GM12892 (cell line): ENCODE measurements at places on chromosomes 4 and X.
A peak's percentile ranks its signal among the peaks of the same experiment; 100 is the strongest.

GRCh38 chr4:143711543-143712154, 11.2 kb upstream of the FREM3 start:
- no peak for DNase-seq

- DNase-seq = no peak
Measured at GRCh38 chr4:114312338-114312737, 286.3 kb upstream of the UGT8 start.

DNA sequence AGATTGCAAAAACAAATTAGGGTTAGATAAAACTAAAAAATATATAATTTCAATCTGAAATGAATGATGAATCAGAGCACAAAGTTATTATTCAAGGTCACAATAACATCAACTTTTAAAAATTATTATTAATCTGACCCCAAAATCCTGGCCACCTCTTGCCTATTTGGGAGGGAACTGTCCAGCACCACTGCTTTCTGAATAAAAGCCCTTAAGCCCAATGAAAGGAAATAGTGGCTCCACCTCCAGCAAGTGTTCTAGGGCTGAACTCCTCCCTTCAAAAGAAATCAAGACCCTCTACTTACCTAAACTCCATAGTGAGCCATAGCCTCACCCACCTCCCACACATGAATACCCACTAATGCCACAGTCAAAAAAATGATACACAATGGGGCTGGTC, 208.2 kb downstream of the PARM1 start:
- no peak for DNase-seq

DNA sequence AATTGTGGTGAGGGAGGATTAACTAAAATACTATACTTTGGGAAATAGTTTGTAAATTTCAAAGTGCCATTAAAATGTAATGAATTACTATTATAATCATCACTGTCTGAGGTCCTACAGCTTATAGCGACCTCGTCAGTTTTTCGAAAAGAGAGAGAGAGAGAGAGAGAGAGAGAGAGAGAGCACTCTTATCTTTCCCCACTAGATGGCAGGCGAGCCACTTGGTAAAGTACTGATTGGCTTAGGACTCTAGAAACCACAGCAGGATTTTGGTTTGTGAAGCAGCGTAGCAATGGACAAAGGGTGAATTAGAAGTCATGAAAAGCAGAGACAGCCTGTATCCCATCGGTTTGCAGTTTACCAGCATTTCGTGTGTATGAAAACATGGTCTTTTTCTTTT, 52.5 kb downstream of the LINC00632 start:
- no peak for DNase-seq

GRCh38 chr4:39394706-39395105, 12.0 kb upstream of the KLB start:
- no peak for DNase-seq

DNA sequence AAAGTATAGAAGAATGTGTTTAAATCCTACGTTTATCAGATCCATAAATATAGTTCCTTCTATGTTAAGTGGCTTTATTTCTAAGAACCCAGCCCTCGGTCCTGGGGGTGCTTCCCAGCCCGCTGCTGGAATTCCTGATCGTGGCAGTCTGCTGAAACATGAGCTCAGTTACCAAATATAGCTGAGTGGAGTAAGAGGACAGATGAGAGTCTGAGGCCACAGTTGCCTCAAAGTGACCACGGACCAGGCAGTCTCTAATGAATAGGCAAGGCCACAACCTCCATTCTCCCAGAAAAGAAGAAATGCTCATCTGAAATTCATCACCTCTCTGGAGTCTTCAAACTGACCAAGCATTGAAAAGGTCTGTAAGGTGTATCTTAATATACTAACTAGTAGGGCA, at the start of gene PALLD:
Gene PALLD (plus strand): TSS at position 219 of the 400 bp plus-strand sequence.
- DNase-seq = no peak

GRCh38 chr4:3244002-3244401, 5.0 kb upstream of the MSANTD1 start:
- no peak for DNase-seq

DNA sequence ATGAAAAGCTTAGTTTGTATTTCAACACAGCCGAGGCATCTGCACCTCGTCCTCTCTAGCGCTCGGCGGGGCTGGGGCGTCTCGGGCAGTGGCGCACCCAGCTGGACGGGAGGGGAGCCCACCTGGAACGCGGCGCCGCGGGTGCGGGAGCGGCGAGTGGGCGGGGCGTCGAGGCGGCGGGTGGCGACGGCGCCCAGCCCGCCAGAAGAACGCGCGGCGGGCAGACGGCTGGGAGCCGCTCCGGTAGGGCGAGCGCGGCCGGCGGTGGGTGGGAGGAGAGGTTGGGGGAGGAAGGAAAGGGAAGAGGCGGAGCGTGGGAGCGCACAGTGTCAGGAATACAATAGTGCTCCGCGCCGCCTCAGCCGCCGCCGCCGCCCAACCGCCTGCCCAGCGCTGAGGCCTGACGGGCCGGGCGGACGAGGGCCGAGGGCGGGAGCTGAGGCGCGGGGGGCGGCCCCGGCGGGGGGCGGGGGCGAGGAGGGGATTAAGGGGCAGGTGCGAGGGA, at the start of gene JADE3:
Gene JADE3 (plus strand): TSS at position 324 of the 505 bp plus-strand sequence. CDS start 72,474 bp downstream, outside the sequence.
- peak; percentile 31 for DNase-seq

DNA sequence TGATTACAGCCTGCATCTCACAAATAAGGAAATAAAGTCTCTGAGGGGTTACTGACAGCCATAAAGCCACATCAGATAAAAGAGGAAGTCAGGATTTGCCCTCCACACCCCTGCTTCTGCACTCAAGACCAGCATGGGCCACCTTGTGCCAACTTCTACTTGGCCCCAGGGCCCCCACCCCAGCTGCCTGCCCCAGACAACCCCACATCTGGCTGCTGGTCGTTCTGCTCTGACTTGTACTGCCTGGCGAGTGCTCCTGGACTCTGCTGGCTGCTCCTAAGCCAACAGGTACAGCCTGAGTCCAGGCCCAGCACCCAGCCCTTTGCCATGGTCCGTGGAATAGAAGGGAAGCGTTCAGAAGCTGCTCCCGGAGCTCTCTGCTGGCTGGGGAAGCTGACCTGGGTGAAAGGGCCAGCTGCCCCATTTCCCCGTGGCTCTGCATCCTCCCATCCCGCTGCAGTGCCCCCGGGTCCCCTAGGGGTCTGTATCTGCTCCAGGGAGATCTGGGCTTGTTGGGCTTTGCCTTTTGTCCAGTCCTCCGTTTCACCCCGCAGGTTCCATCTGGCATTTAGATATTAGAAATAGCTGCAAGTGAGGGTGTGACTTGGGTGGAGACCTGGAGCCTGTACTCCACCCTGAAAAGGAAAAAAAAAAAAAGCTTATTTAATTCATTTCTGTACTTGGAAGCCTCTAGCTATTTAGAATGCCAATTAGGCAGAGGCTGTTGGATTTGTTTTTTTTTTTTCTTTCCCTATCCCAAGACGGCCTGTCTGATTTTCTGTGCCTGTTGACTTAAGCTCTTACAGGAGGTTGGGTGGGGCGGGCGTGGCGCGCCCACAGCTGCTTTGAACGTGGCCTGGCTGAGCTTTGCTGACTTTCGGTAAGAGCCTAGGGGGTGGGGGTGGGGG, 194.7 kb downstream of the PTTG2 start:
- no peak for DNase-seq

DNA sequence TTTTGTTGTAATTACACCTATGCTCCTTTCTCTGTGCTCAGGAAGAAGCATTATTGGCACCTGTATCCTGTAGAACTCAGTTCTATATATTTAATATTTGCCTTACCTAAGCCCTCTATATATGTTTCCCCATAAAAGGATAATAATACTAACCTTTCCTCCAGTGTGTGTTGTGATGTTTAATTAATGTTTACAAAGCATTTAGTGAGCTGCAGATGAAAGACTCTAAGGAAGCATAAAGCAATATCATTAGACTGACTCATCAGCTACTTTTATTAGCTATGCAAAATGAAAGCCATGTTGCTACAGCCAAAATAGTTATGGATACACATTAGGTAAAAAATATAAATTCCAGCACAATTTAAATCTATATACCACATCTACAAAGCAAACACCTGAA, 93.6 kb upstream of the PTPN13 start:
- no peak for DNase-seq

DNA sequence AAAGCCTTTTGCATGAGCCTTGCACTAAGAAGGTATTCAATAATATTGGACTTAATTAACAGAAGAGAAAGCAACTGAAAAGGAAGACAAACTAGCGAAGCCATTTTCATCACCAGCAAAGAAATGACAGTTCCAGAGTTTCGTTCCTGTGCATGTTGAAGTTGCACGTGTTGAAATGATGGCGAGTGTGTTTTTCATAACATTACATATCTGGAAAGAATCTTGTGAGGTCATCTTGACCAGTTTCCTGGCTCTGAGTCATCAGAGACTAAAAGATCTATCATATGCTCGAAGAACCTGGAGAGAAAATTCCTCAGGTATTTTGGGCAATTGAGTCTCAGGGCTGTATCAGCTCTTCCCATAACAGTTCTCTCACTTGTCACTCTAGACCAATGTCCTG, 106.2 kb upstream of the MAML3 start:
- DNase-seq = no peak

- DNase-seq = no peak
Measured at GRCh38 chr4:111979921-111980320, 165.3 kb upstream of the FAM241A start.

DNA sequence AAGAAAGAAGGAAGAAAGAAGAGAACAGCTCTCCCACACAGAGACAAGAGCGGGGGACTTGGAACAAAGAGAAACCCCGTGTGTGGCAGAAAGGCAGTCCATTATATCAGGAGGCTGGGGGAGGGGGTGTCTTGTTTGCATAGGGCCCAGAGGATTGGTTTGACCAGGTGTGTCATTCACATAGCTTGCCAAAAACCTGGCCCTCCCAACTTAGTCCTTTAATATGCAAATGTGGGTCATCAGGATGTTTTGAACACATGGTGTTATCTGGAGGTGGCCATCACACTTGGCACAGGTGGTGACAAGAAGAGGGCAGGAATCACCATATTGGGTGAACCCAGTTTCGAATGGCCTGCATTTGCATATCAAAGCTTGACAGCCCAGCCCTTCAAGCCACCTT, 111.7 kb downstream of the LINC00632 start:
- no peak for DNase-seq

DNA sequence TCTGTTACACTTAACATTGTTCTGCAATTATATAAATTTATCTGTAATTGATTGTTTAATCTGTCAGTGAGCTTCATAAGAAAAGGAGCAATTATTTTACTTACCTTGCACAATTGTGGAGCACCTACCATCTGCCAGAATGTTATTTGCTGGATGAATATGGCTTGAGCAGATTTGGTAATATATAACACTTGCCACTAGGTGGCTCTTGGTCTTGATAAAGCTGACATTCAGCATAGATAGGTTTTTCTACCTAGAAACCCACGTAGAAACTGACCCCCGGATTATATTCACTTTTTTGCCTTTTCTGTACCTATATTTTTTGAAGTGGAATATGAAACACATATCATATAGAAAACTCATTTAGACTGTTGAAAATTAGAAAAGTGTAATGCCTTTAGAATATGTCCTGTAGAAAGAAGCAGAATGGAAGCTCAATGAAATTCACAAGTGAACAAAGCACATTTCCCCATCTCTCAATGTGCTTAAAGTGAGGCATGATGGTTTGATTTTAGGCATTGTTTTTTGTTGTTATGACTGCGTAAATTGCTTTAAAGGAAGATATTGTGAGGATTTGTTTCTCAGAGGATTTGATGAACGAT, 9.5 kb downstream of the RBPJ start:
- DNase-seq = no peak

DNA sequence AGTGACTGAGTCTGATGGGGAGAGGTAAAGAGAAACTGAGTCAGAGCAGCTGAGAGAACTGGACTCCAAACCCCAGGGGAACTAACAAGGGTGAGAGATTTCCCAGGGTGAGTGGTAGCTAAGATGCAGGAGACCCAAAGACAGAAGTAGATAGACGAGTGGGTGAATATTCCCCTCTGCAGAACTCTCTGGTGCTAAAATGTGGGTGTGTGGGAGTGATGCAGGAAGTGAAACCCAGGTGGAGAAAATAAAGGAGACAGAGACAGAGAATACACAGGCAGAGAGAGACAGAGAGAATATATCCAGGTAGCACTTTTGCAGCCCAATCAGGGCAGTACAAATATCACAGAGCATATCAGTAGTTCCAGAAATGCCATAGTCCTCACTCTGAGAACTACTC, 212.5 kb upstream of the ZIC3 start:
- DNase-seq = no peak

DNA sequence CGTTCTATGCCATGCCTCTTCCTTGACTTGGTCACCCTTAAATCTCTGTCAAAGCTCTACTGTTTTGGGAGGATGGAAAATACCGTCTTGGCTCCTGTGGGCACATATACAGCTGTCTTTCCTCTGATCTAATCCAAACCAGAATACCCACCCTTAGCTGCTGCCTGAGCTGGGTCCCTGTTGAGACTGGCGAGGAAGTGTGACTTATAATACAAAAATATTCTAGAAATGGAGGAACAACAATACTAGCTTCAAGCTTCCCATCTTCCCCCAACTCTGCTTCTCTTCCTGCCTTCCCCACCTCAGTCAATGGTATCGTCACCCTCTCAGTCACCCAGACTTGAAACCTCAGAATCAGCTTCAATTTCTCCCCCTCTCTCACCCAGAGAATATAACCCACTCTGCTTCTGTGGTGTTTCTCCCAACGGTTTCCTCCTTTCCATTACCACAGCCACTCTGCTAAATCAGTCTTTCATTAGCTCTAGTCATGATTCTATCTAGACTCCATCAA, 599 bp upstream of the IL2RG start:
- DNase-seq = no peak

DNA sequence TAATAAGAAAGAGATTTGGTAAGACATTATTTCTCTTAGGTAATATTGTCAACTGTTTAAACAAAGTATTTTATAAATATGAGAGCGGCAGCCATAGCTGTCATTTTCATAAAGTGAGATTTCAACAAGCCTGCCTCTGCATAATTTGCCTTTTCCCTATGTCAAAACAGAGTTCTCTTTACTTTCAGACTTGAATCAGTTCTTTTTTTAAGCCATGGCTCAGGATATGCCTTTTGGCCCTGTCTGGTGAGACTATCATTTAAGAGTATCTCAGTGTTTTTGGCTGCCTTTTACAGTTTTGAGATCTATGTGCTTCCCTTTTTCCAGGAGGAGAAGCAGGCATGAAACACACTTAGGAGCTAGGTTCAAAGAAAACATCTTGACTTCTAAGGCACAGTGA, 7.5 kb upstream of the GUCY1A1 start:
- no peak for DNase-seq

GRCh38 chr4:113878668-113879067, 100.8 kb downstream of the ARSJ start:
- no peak for DNase-seq

GRCh38 chr4:142960867-142961644, 115.0 kb upstream of the INPP4B start:
- DNase-seq = no peak

- DNase-seq = no peak
Measured at GRCh38 chr4:186651624-186652023, 72.0 kb downstream of the FAT1 start.
